Aorta (tissue), 5 donors: ENCODE measurements at places on chromosomes 3 and 15. TPM values are rescaled to one million over a fixed set of nuclear protein-coding genes. Genes with fewer than 3 reads are reported as not detected.

The PCYT1A gene
- total RNA-seq = 63.5 TPM

The CP gene
- total RNA-seq = 36.2 TPM

DNA sequence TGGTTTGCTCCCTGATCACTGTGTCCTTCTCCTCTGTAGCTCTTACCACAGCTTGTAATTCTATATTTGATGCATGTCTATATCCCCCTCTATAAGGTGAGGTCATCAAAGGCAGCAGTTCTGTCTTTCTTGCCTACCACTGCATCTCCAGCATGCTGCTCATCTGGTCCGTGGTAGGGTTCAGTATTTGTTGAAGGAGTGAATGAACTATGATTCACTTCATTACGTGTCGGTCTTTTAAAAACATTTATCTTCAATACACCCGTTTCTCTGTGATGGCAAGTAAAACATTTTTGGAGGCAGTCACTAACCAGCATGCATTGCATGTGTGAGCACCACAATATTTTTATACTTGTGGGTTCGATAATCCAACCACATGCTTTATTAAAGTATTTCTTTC, 27.6 kb downstream of the CHST14 start:
- no peak overlapping the region for H3K27ac ChIP-seq
- DNase-seq = no peak
- H3K36me3 ChIP-seq = no peaks in the 10 kb centered on the region
- no peaks in the 10 kb centered on the region for H3K4me1 ChIP-seq
- H3K4me3 ChIP-seq = no peak overlapping the region
- no peaks in the 10 kb centered on the region for H3K27me3 ChIP-seq

DNA sequence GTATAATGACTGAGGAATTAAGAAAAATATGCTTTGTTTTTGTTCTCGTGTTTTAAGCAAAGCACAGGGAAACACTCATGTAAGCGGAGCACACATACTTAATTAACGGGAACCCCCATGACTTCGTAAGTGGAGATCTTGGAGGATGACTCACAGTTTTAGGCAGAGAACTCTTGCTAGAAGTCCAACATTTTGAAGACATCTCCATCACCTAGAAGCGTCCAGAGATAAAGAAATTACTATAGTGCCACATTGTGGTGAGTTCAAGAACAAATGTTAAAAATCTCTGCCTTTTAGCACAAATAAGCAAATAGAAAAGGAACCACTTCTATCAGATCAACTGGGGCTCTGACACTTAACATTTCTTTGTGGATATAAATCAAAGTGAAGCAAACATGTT, 194.1 kb upstream of the ARHGEF26 start:
- H3K4me1 ChIP-seq = no peaks in the 10 kb centered on the region
- H3K27me3 ChIP-seq = no peaks in the 10 kb centered on the region
- H3K36me3 ChIP-seq = no peaks in the 10 kb centered on the region
- no peak overlapping the region for H3K27ac ChIP-seq
- no peak overlapping the region for H3K4me3 ChIP-seq

The VILL gene
- total RNA-seq = 10.9 TPM

DNA sequence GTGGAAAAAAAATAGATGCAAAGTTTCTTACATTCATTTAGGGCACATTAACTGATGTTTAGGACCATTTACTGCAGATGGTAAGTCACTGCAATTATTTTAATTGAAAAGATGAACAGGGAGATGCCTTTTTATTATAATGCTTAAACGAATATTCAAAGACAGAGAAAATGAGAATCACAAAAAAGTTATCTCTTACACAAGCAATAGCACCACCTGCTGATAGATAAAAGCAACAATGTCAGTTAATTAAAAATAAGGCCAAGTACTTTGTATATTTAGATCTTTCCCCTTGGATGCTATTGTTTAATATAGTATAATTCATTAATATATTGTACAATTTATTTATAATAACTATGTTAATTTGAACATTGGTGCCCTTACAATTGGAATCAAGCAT, 55.9 kb downstream of the IFT80 start:
- H3K27ac ChIP-seq = no peak overlapping the region
- no peaks in the 10 kb centered on the region for H3K4me1 ChIP-seq
- H3K4me3 ChIP-seq = no peak overlapping the region
- no peaks in the 10 kb centered on the region for H3K27me3 ChIP-seq
- DNase-seq = no peak
- H3K36me3 ChIP-seq = no peaks in the 10 kb centered on the region

The CTXN2 gene
- total RNA-seq = not detected

DNA sequence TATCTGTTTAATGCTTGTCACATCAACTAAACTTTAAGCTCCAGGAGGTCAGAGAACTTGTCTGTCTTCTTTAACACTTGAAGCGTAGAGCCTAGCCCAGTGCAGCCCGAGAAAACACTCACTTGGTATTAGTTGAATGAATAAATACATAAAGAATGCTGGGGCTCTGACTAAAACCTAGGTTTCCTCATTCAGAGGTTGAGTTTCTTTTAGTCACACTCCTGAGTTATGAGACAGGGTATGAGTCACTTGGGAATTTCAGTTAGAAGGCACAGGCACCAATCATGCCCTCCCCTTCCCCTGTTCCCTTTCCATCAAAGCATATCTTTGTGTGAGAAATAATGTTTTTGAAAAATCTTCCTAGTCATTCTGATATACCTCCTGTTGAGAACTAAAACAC, 589.8 kb upstream of the DPPA4 start:
- H3K27ac ChIP-seq = no peak overlapping the region
- no peaks in the 10 kb centered on the region for H3K4me1 ChIP-seq
- no peak overlapping the region for H3K4me3 ChIP-seq
- no peak for DNase-seq

- H3K27ac ChIP-seq = no peak overlapping the region
- H3K4me1 ChIP-seq = no peaks in the 10 kb centered on the region
- H3K36me3 ChIP-seq = no peaks in the 10 kb centered on the region
- no peaks in the 10 kb centered on the region for H3K27me3 ChIP-seq
- no peak for DNase-seq
- H3K4me3 ChIP-seq = no peak overlapping the region
These were observed 183.6 kb downstream of the EPHB1 start for GRCh38 chr3:134978658-134979057.

DNA sequence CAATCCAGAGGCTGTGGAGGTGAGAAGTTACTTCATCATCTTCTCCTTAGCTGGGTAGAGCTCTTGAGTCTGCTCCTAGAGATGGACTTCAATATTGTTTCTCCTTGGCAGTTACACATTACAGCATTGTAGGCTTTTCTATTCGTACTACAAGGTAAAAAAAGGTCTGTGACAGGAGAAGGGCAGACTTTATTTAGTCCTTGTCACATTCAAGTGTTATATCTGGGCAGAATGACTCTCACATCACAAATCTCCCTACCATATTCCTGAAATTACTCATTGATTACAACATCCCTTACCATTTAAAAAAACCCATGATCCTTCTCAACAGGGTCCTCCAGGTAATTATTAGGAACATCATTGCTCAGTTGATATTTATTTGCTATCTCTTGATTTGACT, 75.0 kb downstream of the AGBL1 start:
- no peak overlapping the region for H3K4me3 ChIP-seq
- H3K36me3 ChIP-seq = no peaks in the 10 kb centered on the region
- no peak for DNase-seq
- no peaks in the 10 kb centered on the region for H3K4me1 ChIP-seq
- no peak overlapping the region for H3K27ac ChIP-seq
